ENCODE measurements at places on chromosomes 6 and 20. TPM values are rescaled to one million over a fixed set of nuclear protein-coding genes. Genes with fewer than 3 reads are reported as not detected.

GRCh38 chr6:2659381-2659780, 91.3 kb downstream of the MYLK4 start:
- DNase-seq: no peak

DNA sequence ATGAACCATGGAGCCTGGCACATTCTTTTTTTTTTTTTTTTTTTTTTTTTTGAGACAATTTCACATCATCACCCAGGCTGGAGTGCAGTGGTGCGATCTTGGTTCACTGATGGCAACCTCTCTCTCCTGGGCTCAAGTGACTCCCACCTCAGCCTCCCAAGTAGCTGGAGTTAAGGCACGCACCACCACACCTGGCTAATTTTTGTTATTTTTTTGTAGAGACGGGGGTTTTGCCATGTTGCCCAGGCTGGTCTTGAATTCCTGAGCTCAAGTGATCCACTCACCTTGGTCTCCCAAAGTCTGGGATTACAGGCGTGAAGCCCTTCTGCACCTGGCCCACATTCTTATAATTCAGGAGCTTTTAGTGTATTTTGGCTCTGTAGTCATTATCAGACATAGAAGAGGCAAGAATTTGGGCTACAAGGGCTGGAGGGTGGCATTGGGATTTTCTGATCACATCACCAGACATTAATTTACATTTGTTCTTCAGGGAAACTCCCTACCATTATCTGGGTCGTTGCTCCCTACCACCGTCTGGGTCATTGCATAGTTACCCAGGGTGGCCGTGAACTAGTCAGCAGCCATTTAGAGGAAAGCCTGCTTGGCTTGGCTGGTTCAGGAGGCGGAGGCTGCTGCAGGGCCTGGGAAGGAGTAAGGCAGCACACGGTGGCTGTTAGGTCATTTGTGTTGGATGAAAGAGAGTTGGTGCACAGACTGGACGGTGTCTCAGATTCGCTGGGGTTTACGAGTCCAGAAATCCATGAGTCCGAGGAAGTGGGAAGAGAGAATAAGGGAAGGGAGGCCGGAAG, 17.6 kb downstream of the ARID1B start:
- DNase-seq: no peak

GRCh38 chr6:148464319-148465010, 121.8 kb downstream of the SASH1 start:
- peak; percentile 45 for DNase-seq

- DNase-seq: peak; percentile 33
These were observed 19.2 kb downstream of the CAPN11 start for GRCh38 chr6:44177691-44178423.

GRCh38 chr6:96086745-96087144, 71.0 kb downstream of the FUT9 start:
- no peak for DNase-seq

DNA sequence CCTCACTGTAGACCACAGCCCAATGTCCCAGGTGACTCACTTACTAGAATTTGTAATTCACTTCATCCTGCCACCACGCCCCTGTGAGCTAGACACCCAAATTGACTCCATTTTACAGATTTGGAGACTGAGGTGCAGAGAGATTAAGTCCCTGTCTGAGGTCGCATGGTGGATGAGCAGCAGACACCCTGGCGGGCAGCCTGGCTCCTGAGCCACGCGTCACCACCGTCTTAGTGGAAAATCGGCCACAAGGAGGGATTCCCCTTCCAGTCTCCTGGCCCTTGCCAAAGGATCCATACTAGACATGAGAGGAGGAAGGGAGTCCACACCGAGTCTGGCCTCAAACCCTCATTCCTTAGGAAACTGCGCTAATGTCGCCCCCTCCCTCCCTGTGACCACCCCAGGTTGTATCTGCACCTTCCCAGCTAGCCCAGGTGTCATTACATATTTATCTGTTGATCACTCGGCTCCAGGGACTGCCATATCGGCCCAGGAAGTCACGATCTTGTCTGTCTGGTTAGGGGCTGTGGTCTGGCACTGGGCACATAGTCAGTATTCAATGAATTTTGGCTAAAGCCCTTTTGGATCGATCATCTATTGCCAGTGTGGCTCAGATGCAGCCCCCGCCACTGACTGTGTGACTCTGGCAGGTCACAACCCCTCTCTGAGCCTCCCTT, 25.7 kb upstream of the PTGIS start:
- DNase-seq: no peak

DNA sequence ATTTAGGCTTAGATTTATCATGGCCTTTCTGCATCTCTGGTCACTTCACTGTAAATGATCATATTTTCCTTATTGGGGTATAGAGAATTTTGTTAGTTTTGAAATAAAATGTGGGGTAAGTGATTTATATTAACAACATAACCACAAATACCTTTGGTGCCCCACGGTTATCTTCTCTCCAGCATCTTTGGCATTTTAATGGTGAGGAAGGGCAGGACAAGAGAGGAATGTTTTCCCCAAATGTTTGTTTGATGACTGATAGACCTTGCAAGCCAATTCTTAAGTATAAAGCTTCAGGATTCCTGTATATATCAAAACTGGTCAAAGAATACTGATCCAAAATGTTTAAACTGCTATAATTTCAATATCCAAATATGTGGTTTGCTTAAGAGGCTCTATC, 171.6 kb upstream of the SMLR1 start:
- DNase-seq: no peak

GRCh38 chr6:14388371-14388770, 270.8 kb downstream of the CD83 start:
- no peak for DNase-seq

- DNase-seq: no peak
These were observed 929.5 kb downstream of the KIF16B start for GRCh38 chr20:15643713-15644112.

DNA sequence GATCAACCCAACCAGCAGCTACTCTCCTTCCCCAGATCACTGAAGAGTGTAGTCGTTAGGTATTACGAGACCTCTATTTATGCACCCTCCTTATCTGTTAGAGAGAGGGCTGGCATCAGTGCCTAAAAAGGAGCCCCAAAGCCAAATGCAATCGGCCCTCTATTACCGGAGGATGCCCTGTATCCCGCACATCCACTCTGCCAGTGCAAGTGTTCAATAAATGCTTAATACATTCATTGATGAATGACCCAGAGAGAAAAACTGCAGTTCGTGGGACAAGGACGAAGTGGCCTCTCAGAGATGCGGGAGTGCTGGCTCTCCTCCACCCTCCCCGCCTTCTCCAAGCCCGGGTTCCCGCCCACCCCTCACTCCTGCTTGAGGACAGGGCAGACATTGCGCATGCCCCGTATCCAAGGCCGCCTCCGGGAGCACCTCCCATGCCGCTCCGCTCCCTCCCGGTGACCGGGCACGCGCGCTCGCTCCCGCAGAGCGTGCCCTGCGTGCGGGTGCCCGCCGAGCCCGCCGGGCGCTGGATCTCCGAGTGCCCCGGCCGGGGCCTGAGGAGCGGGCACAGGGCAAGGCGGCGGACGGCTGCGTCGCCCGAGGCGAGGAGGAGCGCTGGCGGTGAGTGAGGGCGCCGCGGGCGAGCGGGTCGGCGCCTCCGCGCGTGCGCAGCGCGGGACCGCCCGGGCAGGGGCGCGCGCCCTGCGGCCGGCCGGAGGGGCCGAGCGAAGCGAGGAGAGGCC, 27.2 kb upstream of the BTBD3 start:
- DNase-seq: peak; percentile 76

DNA sequence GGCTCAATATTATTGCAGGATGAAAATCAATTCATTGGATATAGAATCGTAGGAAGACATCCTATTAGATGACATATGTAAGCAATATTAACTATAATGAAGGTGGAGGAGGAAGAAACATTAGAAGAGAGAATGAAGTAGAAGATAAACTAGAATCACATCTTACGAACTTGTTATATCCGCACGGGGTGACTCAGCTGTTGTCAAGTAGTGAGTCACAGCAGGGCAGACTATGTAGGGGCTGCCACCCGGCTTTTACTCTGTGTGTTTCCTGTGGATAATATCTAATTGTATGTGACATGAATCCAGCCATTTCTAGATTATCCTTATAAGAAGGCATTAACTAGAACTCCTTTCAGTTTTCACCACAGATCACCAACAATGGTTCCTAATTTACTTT, 520.2 kb downstream of the DOK5 start:
- no peak for DNase-seq

DNA sequence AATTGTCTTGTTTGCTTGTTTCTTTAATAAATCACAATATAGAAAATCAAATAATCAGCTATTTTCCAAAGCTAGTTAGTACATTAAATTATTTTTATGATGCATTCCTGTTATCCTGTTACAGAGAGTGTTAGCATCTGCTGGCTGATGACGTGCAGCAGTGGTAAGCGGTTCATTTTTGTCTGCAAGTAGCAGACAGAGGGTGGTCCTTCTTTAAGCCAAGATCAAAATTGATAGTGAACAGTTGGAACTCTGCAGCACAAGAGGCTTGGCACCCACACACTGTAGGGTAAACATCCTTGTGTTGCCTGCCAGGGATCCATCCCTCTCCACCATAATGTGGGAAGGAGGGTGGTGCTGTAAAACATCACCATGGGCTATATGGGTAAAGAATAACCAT, 158.3 kb downstream of the FRK start:
- no peak for DNase-seq

DNA sequence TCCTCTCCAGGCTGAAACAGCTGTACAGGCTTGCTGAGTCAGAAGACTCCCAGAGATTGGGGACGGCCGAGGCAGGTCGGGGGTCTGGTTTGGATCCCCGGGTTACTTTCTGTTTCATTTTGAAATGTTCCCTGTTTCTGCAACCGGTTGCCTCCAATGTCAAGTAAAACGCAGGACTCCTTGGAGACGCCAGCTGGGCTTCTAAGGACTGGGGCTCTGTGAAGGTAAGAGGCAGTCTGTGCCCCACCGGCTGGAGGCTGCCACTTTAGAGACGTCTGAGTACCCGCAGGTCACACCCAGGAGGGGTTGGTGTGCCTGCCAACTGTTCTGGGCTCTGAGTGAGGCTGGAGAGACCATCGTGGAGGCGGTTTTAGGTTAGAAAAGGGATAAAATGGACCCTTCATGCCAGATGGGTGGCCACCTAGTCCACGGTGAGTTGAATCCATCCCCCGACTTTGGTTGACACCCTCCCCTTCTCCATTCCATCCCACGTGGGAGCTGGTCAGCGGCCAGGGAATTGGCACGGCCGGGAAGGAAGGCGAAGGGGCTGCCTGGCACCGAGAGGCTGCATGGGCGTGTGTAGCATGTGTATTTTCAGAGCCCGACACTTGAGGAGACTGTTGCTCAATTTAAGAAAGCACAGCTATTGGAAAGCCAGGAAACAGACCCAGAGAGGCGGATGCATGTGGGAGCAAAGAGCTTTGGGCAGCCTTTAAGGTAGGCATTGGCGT, 240.9 kb downstream of the PHACTR1 start:
- no peak for DNase-seq

- DNase-seq: no peak
These were observed 68.8 kb downstream of the EYS start for GRCh38 chr6:65638047-65638831.

- no peak for DNase-seq
These were observed 5.1 kb upstream of the PHF3 start for GRCh38 chr6:63630466-63630865.

DNA sequence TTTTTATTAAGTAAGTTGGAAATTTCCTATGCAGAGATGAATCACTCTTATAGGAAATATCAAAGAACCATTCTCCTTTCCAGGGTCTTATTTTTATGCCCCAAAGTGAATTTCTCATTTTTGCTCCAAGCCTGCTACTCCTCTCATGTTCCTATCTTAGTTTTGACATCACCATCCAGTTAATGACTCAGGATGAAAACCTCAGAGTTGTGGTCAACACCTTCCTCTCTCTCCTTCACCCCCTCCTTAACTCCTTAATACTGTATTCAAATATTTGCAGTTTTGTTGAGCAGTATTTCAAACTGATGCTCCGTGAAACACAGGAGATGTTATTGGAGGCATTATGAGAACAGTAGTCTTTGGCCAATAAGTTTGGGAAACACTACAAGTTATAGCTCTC, 64.1 kb downstream of the NRN1 start:
- no peak for DNase-seq

GRCh38 chr6:63802606-63803206, 167.1 kb downstream of the PHF3 start:
- DNase-seq: no peak

GRCh38 chr20:21100578-21101452, 5.3 kb downstream of the LINC00237 start:
- no peak for DNase-seq

GRCh38 chr6:37566111-37566949, 66.6 kb upstream of the CCDC167 start:
- no peak for DNase-seq

GRCh38 chr6:56663344-56663743, 20.7 kb upstream of the DST start:
- peak; percentile 9 for DNase-seq

DNA sequence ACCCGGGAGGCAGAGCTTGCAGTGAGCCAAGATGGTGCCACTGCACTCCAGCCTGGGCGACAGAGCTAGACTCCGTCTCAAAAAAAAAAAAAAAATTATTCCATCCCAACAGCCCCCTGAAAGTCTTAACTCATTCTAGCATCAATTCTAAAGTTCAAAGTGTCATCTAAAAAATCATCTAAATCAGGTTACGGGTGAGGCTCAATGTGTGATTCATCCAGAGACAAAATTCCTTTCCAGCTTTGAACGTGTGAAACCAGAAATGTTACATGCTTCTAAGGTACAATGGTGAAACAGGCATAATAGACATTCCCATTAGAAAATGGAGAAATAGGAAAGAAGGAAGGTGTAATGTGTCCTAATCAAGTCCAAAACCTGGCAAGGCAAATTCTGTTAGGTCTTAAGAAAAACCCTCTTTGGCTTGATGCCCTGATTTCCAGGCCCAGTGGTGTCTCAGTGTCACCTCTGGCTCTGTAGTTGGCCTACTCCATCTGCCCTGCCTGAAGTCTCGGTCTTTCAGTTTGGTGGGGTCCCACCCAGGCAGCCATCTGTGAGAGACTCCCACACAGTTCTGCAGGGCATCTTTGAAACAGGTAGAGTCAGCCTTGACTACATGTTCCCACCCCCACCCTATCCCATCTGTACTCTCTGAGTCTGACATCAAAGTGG, 43.5 kb downstream of the HFE start:
- no peak for DNase-seq

- no peak for DNase-seq
These were observed 610 bp downstream of the PSORS1C1 start for GRCh38 chr6:31114970-31115849.

DNA sequence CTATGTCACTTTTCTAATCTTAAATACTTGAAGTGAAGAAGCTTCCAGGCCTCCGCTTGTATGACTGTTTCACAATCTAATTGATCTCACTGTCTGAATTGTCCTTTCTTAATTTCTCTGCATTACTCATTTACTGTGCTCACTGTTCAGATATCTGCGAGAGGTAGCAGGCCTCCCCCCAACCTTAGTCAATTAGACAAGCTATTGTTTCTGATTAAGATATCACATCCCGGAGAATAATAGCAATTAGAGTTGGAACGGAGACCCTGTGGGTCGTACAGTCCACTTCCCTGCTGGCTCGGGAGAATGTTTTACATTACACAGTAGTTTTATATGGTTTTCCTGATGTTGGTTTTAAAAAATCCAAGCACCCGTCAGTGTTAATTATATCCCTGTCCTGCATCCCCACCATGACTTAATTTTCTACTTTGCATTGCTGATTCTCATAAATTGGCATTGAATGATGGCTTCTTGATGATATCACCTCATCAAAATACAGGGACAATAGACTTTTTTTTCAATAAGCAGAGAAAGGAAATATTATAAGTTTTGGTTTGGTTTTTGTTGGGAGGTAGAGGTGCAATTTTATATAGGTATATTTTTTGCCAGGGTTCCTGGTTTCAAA, 178.7 kb upstream of the TSHZ2 start:
- DNase-seq: no peak

The SYCP2 gene
- 0.10 TPM for total RNA-seq

The HMGCLL1 gene
- total RNA-seq: 1.4 TPM

The WFDC12 gene
- not detected for total RNA-seq

The C6orf58 gene
- not detected for total RNA-seq

The MATN4 gene
- not detected for total RNA-seq

The SLC22A2 gene
- total RNA-seq: not detected

The ADTRP gene
- not detected for total RNA-seq

All from gastrocnemius medialis (tissue), 4 donors.